Inflammatory macrophage (primary cell): ENCODE measurements at places on chromosomes 6 and 20.

DNA sequence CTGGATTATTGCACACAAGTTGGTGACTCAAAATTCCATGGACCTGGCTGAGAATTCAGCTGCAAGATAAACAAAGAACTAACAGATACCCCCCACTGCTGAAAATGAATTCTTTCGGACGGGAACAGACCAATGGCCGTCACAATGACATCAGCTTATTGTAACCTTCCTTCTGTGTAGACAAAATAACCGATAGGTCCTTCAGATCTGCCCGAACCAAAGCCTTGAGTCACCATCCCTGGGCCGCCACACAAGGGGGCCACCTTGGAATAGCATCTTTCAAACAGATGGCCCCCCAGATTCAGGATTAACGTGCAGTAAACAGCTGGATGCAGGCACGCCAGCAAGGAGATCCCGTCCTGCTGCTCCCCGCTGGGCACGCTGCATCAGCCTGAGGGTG is 214.0 kb upstream of the EXOC2 start:
- no peak for DNase-seq

GRCh38 chr6:30844118-30844535 is 40.2 kb upstream of the DDR1 start:
- DNase-seq = no peak

DNA sequence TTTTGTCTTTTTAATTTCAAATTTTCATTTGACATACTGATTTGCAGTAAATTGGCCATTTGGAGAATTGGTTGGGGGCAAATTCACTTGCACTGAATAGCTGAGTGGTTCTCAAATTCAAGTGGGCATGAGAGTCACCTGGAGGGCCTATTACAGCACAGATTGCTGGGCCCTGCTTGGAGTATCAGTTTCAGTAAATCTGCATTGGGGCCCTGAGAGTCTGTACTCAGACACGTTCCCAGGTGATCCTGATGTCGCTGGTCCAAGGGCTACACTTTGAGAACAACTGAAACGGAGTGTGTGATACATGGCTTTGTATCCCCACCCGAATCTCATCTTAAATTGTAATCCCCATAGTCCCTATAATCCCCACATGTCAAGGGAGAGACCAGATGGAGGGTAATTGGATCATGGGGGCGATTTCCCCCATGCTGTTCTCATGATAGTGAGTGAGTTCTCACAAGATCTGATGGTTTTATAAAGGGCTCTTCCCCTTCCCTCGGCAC is 115.9 kb downstream of the KLHL32 start:
- no peak for DNase-seq

- no peak for DNase-seq
Observed at GRCh38 chr20:29742699-29743100, 1514.8 kb upstream of the DEFB115 start.

DNA sequence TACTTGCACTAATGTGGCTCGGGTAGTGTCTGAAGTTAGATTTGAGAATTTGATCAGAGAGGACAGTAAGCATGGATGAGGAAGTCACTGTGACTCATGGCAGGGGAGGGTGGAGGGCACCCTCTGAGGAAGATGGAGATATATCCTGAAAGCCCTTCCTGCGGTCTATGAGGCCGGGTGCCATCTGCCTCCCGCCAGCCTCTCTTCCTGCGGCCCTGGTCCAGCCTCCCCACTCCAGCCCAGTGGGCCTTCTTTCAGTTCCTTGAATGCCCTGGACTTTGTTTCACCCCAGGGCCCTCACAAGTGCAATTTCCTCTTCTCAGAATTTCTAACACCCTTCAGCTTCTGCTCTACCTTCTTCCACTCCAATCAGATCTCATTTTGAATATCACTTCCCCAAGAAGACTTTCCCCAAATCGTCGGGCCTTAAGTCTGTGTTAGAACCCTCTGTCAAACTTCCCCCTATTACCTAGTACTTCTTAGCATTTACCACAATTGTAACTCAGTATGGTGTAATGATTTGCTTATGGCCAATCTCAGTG is 20.2 kb upstream of the TNFAIP3 start:
- peak; percentile 97 for DNase-seq

DNA sequence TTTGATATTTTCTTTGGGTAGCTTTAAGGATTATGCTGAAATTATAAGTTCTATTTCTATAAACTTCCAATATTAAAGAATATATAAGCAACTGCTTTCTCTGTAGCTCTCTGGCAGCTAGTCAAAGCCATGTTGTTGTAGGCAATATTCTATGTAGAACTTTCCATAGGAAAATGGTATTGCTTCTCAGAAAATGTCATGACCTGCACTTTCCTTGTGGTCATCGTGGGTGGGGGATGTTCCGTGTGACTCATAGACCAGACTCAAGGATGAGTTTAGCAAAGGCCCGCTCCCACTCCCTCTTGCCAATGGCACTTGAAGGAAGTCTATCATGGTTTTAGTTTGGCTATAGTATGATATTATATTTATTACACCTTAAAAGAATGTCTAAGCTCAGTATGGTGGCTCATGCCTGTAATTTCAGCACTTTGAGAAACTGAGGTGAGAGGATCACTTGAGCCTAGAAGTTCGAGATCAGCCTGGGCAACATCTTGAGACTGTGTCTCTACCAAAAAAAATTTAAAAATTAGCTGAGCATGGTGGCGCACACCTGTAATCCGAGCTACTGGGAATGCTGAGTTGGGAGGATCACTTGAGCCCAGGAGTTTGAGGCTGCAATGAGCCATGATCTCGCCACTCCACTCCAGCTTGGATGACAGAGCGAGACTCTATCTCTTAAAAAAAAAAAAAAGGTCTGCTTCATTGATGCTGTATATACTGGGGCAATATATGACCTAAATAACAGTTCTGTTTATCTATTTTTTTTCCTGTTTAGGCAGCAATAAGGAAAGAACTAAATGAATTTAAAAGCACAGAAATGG is 36.6 kb upstream of the LTV1 start:
- DNase-seq = peak; percentile 99

- peak; percentile 81 for DNase-seq
Observed at GRCh38 chr20:52405417-52405816, 213.8 kb upstream of the ZFP64 start.

- no peak for DNase-seq
Observed at GRCh38 chr20:11791835-11792567, 125.7 kb upstream of the BTBD3 start.

GRCh38 chr20:40931410-40932044 is 97.1 kb upstream of the TOP1 start:
- DNase-seq = no peak

DNA sequence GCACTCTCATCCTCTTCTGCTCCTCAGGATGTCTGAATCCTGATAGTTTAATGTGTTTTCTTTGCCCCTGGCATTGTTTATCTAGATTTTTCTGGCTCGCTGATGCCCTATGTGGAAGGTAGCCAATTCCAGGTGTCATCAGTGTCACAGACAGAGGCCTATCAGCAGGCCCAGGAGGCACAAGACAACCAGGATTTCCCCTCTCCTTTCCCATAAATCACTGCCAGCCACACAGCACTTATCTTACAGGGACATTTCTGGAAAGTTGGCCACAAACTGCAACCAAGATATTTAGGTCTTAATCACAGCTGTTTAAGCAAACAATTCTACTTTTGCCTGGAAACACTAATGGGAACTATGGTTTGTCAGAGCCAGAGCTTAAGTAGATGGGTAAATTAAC is 28.1 kb downstream of the ADGRF5 start:
- no peak for DNase-seq

- no peak for DNase-seq
Observed at GRCh38 chr20:62368392-62368975, 1.4 kb upstream of the LAMA5 start.

DNA sequence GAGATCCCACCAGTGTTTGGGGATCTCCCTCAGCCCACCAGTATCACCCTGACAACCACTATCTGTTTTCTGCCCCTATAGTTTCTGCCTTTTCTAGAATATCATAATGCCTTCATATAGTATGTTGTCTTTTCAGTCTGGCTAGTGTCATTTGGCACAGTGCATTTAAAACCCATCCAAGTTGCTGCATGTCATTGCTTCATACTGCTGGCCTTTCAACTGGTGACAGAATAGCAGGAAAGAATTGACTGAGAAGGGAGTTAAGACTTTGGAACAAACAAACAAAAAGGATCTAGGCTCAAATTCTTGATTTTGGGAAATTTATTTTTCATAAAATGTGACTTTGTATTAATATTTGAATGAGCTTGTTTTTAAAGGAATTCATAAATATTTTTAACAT is 4.5 kb downstream of the LMBRD1 start:
- no peak for DNase-seq

DNA sequence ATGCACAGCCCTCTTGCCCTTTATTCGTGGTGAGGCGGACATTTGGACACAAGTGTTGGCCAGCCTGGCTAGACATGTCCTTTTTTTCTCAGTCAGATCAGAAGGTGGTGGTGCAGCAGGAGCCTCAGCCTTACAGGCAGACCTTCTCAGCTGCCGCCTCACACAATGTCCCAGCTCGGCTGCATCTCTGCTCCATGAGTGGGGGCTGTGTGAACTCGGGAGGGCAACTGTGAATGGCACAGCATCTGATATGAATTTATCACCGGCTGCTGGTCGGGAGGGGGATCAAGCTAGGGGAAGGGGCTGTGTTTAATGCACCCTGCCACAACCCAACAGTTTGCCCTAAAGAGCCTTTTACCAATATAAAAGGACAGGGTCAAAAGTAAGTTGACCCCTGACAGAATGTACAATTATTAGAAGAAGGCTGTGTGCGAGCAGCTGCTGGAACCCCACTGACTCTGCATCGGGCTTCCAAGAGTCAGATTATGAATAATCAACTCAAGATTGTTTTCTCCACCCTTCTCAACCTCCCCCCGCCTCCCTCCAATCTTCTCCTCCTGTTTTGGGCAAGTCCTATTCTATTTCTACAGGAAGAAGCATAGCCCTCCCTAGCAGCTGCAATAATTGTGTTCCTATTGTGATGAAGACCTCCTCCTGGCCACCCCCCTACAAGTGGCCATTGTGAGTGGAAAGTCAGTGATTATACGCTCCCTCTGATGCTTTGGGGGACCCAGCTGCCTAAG is 245.2 kb downstream of the PKHD1 start:
- no peak for DNase-seq

DNA sequence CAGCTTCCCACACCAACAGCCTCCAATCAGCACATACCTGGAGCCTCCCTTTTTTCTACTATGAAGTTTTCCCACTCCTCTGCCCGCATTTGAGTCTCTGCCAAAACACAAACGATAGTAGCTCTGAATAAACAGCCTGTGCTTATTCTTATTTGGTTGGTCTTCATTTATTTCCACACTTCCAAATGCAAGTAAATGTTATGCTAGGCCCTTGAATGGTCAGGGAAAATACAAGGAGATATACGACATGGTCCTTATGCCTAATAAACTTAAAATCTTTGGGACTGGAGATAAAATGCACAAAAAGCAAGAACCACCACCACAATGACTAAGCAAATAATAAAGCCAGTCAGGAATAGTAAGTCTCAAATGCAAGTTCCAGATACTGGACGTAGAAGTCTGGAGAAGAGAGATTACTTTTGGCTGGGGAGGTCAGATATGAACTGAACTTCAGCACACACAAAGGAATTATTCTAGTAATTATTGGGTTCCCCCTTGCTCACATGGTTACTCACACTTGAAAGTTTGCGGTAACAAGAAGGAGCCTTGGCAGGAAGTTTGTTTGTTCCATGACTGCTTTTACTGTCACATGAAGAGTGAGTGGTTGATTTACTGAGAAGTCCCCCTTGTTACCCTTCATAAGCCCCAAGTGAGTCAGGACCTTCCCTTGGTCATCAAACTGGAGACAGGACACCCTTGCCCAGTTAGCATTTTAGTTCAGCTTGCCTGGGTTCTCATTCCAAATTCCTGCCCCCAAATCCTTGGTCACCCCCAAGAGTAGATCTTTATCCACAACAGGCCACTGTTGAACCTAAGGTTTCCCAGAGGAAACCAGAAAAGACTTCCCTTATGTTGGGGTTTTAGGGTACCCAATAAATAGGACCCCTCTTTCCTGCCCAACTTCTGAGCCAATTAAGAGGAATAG is 511.2 kb upstream of the JARID2 start:
- peak; percentile 92 for DNase-seq
